T-helper 22 cell (primary cell): ENCODE measurements at places on chromosomes 3 and 15.

GRCh38 chr3:10645800-10646199 is 140.4 kb upstream of the ATP2B2 start:
- DNase-seq = no peak

DNA sequence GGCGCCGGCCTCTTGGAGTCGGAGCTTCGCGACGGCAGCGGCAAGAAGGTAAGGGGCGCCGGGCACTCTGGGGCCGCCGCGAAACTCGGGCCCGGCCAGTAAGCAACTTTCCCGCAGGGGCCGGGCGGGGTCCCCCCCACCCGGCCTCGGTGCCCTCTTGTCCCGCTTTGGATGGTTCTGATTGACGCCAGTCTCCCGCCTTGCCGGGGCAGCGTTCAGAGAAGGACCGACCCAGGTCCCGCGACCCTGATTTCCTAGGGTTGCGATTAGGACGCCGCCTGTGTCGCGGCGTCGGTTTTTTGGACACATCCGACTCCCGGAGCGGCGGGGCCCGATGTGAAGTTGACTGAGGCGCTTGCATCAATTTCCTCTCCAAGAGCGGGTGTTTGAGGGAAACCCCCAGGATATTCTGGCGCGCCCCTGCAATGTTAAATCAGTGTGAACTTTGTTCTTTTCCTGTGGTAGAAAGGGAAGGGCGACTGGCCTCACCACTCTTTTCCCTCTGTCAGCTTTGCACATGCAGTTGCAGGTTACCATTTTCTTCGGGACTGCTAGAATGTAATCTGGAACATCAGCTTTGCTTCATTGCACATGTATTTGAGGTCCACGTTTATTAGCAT is 755 bp downstream of the PDE8A start:
- DNase-seq = peak; percentile 56

- DNase-seq = no peak
Observed at GRCh38 chr3:131716007-131716406, 213.2 kb upstream of the MRPL3 start.

DNA sequence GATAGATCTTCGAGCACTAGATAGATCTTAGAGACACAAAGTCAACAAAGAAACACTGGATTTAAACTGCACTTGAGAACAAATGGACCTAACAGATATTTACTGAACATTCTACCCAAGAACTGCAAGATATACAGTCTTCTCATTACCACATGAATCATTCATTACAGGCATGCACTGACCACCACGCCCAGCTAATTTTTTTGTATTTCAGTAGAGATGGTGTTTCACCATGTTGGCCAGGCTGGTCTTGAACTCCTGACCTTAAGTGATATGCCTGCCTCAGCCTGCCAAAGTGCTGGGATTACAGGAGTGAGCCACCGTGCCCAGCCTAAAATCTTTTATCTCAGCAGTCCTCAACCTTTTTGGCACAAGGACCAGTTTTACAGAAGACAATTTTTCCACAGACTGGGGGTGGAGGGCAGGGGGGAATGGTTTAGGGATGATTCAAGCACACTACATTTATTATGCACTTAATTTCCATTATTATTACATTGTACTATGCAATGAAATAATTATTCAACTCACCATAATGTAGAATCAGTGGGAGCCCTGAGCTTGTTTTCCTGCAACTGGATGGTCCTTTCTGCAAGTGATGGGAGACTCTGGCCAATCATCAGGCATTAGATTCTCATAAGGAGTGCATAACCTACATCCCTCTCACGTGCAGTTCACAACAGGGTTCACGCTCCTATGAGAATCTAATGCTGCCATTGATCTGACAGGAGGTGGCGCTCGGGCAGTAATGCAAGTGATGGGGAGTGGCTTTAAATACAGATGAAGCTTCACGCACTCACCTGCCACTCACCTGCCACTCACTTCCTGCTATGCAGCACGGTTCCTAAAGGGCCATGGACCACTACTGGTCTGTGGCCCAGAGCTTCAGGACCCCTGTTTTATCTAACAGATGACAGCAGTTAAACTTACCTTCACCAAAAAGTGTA is 21.7 kb downstream of the CSNK1G1 start:
- peak; percentile 7 for DNase-seq

DNA sequence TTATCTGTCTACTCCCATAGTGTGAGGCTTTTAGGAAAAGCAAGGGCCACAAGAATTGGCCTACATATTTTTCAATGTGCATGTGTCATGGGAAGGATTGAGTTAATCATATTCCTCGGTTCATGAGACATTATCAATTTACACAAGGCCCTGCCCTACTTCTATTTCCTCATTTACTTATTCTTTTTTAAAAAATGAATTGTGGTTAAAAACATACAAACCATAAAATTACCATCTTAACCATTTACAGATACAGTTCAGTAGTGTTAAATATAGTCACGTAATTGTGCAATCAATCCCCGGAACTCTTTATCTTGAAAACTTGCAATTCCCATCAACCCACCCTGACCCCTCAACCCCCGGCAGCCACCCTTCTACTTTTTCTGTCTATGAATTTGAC is 284.0 kb upstream of the GADL1 start:
- no peak for DNase-seq

DNA sequence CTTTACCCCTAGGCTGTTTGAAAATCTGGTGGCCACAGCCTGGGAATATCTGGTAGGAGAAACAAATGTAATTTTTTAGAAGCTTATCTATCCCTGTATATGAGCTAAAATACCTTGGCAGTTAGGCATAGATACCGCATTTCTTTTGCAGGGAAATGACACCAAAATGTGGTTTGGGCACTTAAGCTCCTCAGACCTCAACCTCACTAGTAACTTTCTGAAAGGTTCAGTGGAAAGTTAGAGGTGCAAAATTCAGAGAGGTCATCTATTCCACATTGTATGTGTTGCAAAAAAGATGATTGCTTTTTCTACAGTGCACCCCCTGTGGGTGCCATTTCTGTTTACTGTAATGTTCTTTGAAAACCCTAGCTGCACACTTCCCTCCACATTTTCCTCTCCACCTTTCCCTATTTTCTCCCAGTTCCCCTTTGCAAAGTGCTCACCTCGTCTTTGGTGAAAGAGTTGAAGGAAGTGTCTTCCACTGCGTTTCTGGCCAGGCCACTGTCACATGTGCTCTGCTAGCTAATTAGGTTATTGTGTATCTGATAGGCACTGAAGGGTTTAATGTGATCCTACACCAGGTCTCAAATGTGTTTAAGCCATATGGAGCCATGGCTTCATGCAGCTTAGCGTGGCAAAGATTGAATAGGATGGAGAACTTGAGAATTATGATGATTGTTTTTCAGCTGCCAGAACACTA is 1.3 kb downstream of the SACM1L start:
- no peak for DNase-seq
